Activated CD4-positive, alpha-beta memory T cell treated with anti-CD3 and anti-CD28 coated beads for 36 hours (primary cell): ENCODE measurements at places on chromosomes 11 and 22.

- H3K4me1 ChIP-seq, result no peaks in the 10 kb centered on the region
- no peak overlapping the region for H3K27ac ChIP-seq
- H3K36me3 ChIP-seq, result no peaks in the 10 kb centered on the region
- no peak overlapping the region for H3K4me3 ChIP-seq
- no peak for DNase-seq
Measured at GRCh38 chr11:36156817-36157519, 132.3 kb downstream of the COMMD9 start.

- no peaks in the 10 kb centered on the region for H3K27me3 ChIP-seq
- H3K4me3 ChIP-seq, result no peak overlapping the region
- peaks cover 2% of the 10 kb centered on the region for H3K36me3 ChIP-seq
- DNase-seq, result no peak
- H3K27ac ChIP-seq, result no peak overlapping the region
- H3K4me1 ChIP-seq, result peaks cover 34% of the 10 kb centered on the region
Measured at GRCh38 chr11:13928566-13929251, 33.8 kb upstream of the SPON1 start.

GRCh38 chr11:109424901-109425300 lies 2.9 kb downstream of the C11orf87 start:
- peaks cover 18% of the 10 kb centered on the region for H3K27me3 ChIP-seq
- H3K4me3 ChIP-seq, result no peak overlapping the region
- H3K36me3 ChIP-seq, result no peaks in the 10 kb centered on the region
- DNase-seq, result peak; percentile 14
- no peak overlapping the region for H3K27ac ChIP-seq
- no peaks in the 10 kb centered on the region for H3K4me1 ChIP-seq

GRCh38 chr22:29701155-29701999 lies 18.4 kb upstream of the CABP7 start:
- peak; percentile 32 for DNase-seq
- H3K4me1 ChIP-seq, result peaks cover 9% of the 10 kb centered on the region
- no peak overlapping the region for H3K27ac ChIP-seq
- no peak overlapping the region for H3K4me3 ChIP-seq

- H3K4me1 ChIP-seq, result no peaks in the 10 kb centered on the region
- no peak overlapping the region for H3K27ac ChIP-seq
- DNase-seq, result no peak
Measured at GRCh38 chr22:32546496-32546895, 71.9 kb downstream of the FBXO7 start.

DNA sequence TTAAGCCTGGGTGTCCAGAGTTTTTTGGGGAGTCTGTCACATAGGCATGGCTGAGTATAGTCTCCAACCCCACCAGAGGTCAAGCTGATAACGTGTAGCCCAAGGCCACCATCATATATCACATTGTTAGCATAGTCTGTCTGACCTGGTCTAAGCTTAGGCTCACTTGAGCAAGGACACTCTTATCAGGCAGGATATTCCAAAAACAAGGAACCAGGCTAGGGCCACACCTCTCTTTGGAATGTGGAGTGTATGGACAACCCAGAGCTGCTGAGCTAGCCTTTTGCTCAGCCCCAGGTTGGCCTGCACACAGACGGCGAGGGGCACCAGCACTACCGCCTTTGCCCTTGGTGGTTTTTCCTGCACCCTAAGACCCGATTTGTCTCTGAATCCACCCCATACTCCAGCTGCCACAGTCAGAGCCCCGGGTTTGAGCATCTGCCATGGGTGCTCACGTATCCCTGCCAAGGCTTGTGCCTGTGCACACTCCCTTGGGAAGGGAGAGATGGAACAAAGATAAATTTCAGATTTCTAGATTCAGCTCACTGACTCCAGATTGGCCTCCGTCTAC lies 7.2 kb downstream of the SNAP29 start:
- no peak overlapping the region for H3K27ac ChIP-seq
- H3K36me3 ChIP-seq, result peaks cover 4% of the 10 kb centered on the region
- no peaks in the 10 kb centered on the region for H3K27me3 ChIP-seq
- no peak overlapping the region for H3K4me3 ChIP-seq
- H3K4me1 ChIP-seq, result peaks cover 24% of the 10 kb centered on the region

DNA sequence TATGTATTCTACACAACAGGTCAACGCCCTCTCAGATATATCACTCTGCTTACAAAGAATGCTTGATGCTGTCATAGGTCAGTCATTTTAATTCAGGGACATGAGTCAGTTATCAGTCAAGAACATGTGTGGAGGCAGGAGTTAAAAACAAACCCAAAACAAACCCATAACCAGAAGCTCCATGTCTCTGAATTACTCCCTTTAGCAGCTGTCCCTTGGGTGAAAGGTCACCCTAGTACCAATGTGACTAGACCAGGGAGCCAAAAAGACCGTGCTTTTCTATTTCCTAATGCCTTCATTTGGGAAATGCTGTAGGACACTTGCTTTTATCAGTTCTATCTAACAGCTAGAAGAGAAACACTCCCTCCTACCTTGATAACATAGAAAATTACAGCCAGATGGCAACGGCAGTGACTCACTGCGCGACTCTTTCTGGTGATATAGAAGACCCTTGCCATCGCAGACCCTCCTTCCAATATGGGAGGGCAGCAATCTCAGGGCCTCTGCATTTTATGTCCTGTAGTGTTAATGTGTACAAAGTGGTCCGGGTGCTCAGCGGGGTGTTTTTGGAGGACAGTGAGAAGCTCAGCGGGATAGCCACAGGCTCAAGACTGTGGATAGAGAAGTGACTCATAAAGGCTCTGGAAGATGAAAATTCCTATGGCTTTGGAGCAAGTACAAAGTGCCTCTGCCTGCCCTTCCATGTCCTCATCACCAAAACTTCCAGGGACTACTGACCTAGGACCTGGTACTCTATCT lies 24.8 kb downstream of the APOL5 start:
- no peak for DNase-seq
- no peak overlapping the region for H3K4me3 ChIP-seq
- H3K36me3 ChIP-seq, result no peaks in the 10 kb centered on the region

- peaks cover 2% of the 10 kb centered on the region for H3K27me3 ChIP-seq
- no peaks in the 10 kb centered on the region for H3K36me3 ChIP-seq
- no peak overlapping the region for H3K4me3 ChIP-seq
- no peak for DNase-seq
- H3K4me1 ChIP-seq, result peaks cover 12% of the 10 kb centered on the region
Measured at GRCh38 chr11:74268456-74268855, 43.0 kb downstream of the P4HA3 start.

GRCh38 chr22:29654420-29654819 lies 51.0 kb downstream of the NF2 start:
- peaks cover 11% of the 10 kb centered on the region for H3K36me3 ChIP-seq
- no peak overlapping the region for H3K27ac ChIP-seq
- no peaks in the 10 kb centered on the region for H3K27me3 ChIP-seq
- no peak overlapping the region for H3K4me3 ChIP-seq
- no peaks in the 10 kb centered on the region for H3K4me1 ChIP-seq
- no peak for DNase-seq

DNA sequence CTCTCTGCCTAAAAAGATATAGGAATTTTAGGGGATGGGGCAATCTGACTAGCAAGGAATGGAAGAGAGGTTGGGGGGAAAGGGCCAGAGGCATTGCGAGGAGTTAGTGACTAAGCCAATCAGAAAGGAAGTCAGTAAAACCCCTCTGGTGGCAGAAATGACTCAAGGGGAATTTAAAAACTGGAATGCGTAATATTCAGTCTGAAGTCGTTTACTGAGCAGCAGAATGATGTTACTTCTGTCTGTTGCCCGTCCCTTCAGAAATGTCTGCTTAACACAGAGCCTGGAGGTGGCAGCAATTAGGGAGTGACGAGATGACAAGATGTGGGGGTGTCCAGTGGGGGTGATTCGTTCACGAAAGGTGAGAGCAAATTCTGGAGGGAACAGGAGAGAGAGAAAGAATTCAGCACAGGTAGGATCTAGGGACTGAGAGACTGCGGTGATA lies 107.7 kb upstream of the CLMP start:
- DNase-seq, result peak; percentile 63
- no peaks in the 10 kb centered on the region for H3K27me3 ChIP-seq
- peak overlapping the region; percentile 76 for H3K4me3 ChIP-seq
- H3K36me3 ChIP-seq, result no peaks in the 10 kb centered on the region
- peak overlapping the region; percentile 93 for H3K27ac ChIP-seq
- peaks cover 41% of the 10 kb centered on the region for H3K4me1 ChIP-seq

DNA sequence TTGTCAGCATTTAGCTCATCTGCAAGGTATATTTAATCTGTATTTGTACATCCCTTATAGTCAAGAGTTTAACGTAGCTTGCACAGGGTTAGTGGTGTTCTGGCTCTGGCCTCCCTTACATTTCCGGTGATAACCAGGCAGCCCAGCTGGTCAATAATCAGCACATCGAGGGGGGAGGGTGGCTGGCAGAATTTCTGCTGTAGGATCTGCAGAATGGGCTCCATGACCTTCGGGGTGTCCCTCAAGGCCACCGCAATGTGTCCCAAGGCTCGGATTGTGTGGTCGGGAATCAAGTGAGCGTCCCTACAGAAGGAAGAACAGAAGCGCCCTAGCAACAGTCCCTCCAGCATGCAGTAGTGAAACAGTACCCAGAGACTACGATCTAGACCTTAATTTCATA lies 25.1 kb downstream of the SERPIND1 start:
- H3K36me3 ChIP-seq, result peaks cover 44% of the 10 kb centered on the region
- H3K27ac ChIP-seq, result no peak overlapping the region
- H3K4me3 ChIP-seq, result no peak overlapping the region
- H3K4me1 ChIP-seq, result no peaks in the 10 kb centered on the region

GRCh38 chr22:24442352-24442744 lies 14.9 kb downstream of the ADORA2A start:
- no peaks in the 10 kb centered on the region for H3K27me3 ChIP-seq
- H3K4me1 ChIP-seq, result peaks cover 35% of the 10 kb centered on the region
- H3K27ac ChIP-seq, result no peak overlapping the region

- DNase-seq, result no peak
- peaks cover 33% of the 10 kb centered on the region for H3K27me3 ChIP-seq
- no peak overlapping the region for H3K4me3 ChIP-seq
- no peaks in the 10 kb centered on the region for H3K4me1 ChIP-seq
Measured at GRCh38 chr11:44434191-44434590, 124.3 kb upstream of the ALX4 start.

DNA sequence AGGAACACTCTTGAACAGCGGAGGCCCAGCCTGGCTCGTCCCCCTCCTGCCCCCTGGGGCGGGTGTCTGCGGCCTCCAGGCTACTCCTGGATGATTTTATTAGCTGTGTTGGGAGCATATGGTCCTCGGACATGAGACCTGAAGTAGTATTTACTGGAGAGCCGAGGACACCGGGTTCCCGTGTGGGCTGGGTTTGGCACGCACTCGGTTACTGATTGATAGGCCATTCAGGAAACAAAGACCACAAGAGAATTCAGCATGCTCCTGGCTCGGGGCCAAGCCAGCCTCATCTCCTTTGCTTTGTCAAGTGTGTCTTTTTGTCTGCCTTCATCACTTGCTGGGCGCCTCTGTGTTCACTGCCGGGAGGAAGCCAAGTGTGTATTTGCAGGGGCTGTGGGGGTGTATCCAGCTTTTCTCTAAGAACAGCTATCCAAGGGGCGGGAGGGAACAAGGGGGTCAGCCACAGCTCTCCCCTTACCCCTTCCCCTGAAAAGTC lies 9.7 kb downstream of the FXYD2 start:
- H3K27ac ChIP-seq, result peak overlapping the region; percentile 94
- H3K27me3 ChIP-seq, result peaks cover under 1% of the 10 kb centered on the region
- peak; percentile 91 for DNase-seq
- no peaks in the 10 kb centered on the region for H3K36me3 ChIP-seq
- peaks cover 58% of the 10 kb centered on the region for H3K4me1 ChIP-seq

- H3K4me3 ChIP-seq, result no peak overlapping the region
- no peak for DNase-seq
- no peaks in the 10 kb centered on the region for H3K36me3 ChIP-seq
- H3K27me3 ChIP-seq, result peaks cover 7% of the 10 kb centered on the region
- no peak overlapping the region for H3K27ac ChIP-seq
- no peaks in the 10 kb centered on the region for H3K4me1 ChIP-seq
Measured at GRCh38 chr11:22800482-22800881, 29.1 kb downstream of the SVIP start.

DNA sequence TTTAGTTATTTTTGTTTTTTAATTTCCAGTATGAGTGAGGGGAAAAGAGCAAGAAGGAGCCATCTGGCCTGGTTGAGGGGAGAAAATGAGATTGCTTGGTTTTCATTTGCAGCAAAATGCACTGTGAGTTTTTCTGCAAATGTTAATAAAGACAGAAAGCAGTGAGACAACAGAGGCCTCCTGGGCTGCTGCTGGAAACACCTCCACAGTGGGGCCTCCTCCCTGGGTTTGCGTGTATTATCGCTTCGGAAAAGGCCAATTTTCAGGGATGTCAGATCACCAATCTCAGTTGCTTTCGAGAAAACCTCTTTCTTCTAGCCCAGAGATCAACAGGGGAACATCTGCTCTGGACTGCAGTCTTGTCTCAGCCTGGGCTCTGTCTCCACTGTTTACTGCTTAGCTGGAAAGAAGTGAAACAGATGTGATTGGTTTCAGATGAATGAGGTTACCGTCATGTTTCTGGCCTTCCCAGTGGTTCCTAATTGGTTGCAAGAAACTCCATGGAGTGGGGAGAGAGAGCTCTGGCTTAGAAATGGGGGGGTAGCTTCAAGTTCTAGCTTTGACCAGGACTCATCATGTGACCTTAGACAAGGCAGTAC lies 17.3 kb downstream of the TSPAN18 start:
- no peak for DNase-seq
- no peaks in the 10 kb centered on the region for H3K36me3 ChIP-seq
- H3K27me3 ChIP-seq, result no peaks in the 10 kb centered on the region
- H3K4me3 ChIP-seq, result no peak overlapping the region
- H3K27ac ChIP-seq, result no peak overlapping the region

DNA sequence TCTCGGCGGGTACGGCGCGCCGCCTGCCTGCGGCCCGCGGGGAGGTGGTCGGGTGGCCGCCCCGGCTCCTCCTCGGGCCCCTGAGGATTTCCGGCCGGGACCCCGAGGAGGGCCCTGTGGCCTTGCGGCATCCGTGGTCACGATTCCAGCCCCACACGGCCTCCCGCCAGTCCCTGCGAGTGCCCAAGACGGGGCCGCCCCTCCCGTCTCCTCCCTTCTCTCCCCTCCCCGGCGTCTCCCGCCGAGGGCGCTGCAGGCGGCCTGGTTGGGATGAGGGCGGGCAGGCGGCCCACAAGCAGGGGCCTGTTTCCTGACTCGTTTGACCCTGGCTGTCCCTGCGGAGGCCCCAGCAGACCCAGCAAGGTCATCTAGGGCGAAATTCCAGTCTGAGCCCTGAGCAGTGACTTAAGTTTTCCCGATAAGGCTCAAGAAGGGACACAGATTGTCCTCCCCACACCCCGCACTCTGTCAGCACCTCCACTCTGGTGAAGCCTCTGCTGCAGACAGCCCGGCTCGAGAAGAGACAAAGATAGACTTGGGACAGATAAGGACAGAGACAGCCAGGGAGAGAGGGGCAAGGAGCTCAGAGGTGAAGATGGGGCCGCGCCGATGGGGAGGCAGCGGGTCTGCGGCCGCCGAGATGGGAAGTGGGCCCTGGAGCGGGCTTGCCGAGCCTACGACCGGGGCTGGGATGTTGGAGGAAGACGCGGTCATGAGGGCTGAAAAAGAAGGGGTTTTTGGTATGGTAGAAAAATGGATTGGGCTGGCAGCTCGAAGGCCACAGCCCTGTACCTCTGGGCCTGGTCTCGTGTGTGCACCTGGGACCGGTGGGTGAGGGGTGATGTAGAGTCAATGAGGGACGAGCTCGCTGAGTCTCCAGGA lies 95.0 kb downstream of the SWAP70 start:
- no peaks in the 10 kb centered on the region for H3K36me3 ChIP-seq
- peak; percentile 72 for DNase-seq
- no peaks in the 10 kb centered on the region for H3K27me3 ChIP-seq
- peak overlapping the region; percentile 82 for H3K4me3 ChIP-seq
- H3K4me1 ChIP-seq, result peaks cover 30% of the 10 kb centered on the region
